ENCODE measurements at places on chromosomes 1 and 21.
A peak's percentile ranks its signal among the peaks of the same experiment; 100 is the strongest.

GRCh38 chr21:35632711-35633110, 427.6 kb downstream of the SETD4 start:
- no peak for DNase-seq

DNA sequence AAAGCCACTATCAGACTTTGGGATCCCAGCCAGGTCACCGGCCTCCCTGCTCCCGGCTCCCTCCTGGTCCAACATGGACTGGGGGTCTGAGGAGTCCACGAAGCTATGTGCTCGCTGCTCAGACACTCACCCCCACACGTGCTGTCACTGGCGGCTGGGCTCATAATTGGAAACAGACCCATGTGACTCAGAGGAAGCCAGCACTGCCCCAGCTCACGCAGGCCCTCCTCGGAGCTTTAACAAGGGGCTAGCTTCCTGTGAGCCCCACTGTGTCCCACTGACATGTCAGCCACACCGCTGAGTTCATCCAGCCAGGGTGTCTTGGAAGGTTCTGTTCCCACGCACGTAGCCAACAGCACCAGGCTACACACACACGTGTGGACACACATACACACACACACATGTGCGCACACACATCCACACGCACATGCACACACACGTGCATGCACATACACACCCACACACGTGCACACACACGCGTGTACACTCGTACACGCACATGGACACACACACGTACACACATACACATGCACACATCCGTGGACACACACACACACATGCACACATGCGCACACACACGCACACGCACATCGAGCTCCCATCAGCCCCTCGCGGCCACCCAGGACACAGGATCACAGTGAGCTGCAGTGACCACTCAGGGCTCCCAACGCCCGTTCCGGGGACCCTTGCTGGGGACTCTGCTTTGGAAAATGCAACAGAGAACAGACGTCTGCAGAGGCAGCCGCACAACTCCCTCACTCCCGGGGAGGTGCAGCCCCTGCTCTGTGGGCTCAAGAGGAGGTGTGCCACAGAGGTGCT, 18.4 kb upstream of the COL6A2 start:
- no peak for DNase-seq

- peak; percentile 56 for DNase-seq
These were observed 61.8 kb downstream of the ITPKB start for GRCh38 chr1:226677027-226678020.

- no peak for DNase-seq
These were observed 92.7 kb downstream of the PLD5 start for GRCh38 chr1:242431786-242432185.
